ENCODE measurements at places on chromosomes 7 and 10.

DNA sequence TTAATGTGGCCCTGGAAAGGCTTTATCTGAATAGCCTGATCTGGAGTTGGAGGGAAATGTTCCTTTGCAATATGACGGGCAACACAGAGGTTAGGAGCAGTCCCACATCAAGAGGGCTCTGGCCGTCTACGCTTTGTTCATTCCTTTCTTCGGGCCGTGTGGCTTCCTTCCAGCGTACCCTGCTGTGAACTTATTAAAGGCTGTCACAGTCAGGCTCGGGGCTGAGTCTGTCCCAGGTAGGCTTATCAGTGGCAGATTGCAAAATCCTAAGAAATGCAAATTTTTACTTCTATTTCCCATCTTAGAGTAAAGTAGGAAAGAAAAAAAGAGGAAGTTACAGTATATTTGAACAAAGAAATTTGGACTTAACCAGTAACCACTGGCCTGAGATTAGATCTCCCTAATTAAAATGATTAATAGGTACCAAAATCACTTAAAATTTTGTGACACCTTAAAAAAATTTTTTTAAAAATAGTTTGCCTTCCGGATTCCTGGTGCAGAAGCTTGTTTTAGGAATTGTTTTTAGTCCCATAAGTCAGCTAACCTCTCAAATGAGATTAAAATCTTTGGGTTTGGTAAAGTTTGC lies 453.1 kb upstream of the MKI67 start:
- no peak for DNase-seq

- no peak for DNase-seq
These were observed 1112.3 kb downstream of the GATA3 start for GRCh38 chr10:9166770-9167169.

GRCh38 chr7:149715476-149715875 lies 57.9 kb downstream of the ZNF467 start:
- DNase-seq = no peak

- DNase-seq = no peak
These were observed 350.3 kb upstream of the POT1 start for GRCh38 chr7:125279961-125280360.

GRCh38 chr7:120091807-120092206 lies 181.2 kb upstream of the KCND2 start:
- DNase-seq = no peak

- no peak for DNase-seq
These were observed 40.6 kb upstream of the AGBL3 start for GRCh38 chr7:134945691-134946090.

DNA sequence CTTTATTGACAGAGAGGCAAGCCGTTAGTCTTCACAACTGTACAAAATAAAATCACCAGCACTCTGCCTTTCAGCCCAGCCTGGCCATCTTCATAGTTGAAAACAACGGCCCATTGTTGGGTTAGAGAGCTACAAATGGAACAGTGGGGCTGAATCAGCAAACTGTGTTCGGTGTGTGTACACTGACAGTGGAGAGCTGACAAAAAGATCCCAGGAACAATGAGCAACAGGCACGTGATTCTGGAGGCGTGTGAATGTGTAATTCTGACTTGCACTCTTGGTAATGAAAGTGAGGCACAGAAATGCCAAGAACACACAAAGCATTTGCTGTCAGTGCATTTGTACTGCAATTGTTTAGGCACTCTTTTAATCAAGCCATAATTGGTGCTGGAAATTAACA lies 303.7 kb downstream of the WDR11 start:
- DNase-seq = no peak

GRCh38 chr7:36062154-36062815 lies 90.8 kb upstream of the EEPD1 start:
- no peak for DNase-seq

GRCh38 chr7:133398506-133398905 lies 145.6 kb downstream of the EXOC4 start:
- no peak for DNase-seq

DNA sequence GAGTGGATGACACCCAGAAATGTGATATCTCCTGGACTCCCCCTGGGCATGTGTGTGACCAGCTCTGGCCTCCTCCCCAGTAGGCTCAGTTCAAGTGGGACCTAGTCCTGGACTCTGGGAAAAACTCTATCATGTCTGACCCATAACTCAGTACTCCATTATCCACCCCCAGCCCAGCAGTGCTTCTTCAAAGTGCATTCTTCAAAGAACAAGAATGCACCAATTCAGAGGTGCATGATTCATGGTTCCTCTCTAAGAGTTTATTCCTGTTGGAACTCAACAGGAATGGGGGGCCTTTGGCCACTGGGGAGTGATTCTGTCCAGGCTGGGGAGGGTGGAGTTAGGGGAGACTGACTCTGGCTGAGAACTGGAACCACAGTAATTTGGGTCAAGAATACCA lies 173.6 kb upstream of the CXCL12 start:
- no peak for DNase-seq

DNA sequence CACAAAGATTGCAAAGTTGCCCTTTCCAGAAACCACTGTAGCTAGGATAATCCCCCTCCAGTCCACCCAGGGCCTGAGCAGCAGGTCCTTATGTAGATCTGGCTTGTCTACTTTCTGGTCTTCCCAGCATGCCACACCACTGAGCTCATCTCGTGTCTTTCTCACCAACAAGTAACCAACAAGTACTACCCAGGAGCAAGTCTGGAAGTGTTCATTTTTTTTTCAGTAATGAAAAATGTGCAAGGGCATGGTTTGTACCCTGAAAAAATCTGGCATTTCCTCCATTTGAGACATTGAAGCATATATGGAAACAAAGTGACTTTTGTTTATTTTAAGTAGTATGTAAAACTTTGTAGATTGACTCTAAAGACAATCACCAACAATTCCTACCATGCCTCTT lies 120.8 kb downstream of the INHBA start:
- DNase-seq = no peak

DNA sequence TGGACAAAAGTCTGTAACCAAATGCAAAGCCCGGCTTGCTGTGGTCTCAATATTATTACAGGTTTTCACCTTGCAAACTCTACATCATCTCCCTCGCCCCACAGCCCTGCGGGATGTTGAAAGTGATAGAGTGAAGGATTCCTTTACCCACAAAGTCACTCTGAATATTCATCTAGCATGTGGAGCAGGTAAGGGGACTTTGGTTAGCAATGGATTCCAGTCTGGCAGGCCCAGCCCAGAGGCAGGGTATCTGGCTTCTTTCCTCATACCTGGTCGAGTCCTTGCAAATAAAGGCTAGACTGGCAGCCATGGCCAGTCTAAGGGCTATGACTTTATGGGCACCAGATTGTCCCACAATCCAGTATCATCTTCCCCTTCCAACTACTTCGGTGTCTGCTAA lies 3.2 kb downstream of the TAS2R40 start:
- no peak for DNase-seq

DNA sequence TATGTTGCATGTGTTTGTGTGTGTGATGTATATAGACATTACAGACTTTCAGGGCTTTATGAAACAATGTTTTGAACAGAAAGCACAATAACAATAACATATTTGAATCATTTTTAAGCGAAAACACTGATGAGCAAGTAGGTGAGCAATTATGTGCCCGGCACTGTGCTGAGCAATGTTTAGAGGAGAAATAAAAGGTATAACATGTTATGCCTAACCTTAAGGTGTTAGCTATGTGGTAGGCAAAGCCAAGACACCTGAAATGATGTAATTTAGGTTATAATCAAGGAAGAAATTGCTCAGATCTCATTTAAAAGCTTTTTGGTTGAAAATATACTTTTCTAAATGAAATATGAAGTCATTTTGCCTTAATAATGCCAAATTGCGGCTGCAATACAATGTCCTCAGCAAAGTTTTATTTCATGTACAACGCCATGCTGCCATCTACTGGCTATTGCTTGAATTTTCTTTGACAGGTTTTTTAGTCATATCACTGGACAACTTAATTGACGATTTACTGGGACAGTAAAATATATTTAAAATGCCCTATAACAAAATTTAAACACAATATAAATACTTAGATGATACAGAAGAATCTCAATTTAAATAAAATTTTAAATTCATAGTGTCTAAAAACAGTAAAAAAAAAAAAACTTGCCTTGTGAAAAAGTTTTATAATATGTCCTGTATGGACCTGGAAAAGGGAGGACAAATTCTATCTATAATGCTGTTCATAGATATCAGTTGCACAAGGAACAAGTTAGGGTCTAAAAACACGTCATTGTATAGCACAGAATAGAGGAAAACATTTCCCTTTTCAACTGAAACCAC lies 131.1 kb upstream of the CDK1 start:
- peak; percentile 46 for DNase-seq

DNA sequence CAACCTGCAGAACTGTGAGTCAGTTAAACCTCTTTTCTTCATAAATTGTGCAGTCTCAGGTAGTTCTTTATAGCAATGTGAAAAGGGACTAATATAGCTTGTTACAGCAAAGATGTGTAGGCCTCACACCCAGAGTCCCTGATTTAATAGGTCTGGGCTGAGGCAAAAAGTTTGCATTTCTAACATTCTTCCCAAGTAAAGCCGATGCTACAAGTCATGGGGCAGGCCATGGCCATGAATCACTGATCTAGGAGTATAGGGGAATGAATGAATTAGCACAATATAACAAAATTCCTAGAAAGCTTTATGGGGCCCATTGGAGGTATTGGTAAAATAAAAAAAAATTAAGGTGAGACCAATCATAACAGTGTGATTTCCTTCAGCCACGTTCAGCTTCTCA lies 11.5 kb upstream of the AASS start:
- DNase-seq = no peak

- no peak for DNase-seq
These were observed 21.0 kb downstream of the IL15RA start for GRCh38 chr10:5956146-5956936.

GRCh38 chr7:77409739-77410547 lies 6.2 kb downstream of the GSAP start:
- no peak for DNase-seq

DNA sequence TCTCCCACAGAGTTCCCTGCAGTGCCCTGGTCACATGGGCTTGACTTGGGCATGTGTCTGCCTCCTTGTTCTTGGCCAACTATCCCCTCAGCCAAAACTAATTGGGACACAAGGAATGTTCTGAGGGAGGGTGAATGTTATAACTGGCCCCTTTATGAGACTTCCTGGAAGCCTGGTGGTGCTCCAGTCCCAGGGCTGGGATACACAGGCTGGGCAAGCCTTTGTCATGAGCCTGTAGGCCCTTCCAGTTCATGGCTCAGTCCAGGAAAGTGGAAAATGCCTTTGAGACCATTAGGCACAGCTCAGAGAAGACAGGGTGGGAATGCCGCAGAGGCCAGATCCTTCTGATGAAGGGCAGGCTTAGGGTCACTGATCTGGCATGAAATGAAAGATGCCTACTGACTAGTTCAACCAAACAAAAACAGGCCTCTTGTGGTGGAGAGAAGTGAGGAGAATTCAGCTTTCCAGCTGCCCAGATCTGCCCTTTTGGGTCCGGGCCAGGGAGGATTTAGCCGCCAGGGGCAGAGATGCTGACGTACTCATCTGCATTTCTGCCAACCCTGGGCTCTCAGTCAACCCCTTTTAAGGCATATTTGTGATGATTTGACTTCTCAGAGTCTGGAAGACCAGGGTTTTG lies 961.5 kb downstream of the KCNMA1 start:
- no peak for DNase-seq

GRCh38 chr7:67928141-67928540 lies 931.5 kb downstream of the TYW1 start:
- DNase-seq = no peak

DNA sequence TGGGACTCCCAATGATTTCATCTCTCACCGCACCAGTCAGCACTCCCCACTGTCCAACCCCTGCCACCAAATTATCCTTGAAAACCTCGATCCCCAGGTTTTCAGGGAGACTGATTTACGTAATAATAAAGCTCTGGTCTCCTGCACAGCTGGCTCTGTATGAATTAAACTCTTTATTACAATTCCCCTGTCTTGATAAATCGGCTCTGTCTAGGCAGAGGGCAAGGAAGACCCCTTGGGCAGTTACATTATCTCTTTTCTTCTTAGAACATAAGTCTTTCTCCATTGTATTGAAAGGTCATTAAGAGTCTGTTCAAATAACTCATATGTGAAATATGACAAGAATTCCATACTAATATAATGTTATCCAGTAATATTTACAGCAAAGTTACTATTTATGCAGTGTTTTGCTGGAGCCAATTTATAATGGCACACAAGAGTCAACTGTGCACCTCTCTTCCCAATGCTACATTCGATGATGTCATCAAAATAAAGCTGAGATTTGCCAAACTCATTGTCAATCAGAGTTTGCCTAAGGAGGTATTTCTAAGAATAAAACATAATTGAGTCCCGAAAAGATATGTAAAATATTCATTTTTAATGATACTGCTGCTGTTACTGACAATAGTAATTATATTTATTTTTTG lies 1297.2 kb upstream of the LRRTM3 start:
- no peak for DNase-seq

GRCh38 chr10:102434394-102435132 lies 2.2 kb upstream of the CUEDC2 start:
- DNase-seq = peak; percentile 30

- DNase-seq = no peak
These were observed 287.2 kb downstream of the HGF start for GRCh38 chr7:81482600-81483186.

DNA sequence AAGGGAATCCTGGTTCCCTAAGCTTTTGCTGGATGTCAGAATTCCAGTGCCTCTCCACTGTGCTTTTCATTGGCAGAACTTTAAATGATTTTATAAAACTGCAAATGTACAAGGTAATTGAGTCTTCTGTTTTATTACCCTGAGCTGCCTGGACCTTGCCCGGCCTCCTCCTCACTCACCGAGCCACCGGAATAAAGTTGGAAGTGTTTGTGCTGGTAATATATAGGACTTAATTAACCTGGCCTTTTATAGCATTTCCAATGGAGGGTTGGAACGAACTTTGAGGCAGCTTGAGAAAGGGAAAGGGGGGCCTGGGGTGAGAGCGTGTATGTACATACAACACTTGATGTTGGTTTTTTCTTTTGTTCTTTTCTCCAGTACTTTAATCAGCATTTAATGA lies 43.4 kb downstream of the ZNF503 start:
- no peak for DNase-seq

GRCh38 chr7:157358753-157359096 lies 21.9 kb downstream of the DNAJB6 start:
- no peak for DNase-seq

- no peak for DNase-seq
These were observed 1156.7 kb downstream of the GATA3 start for GRCh38 chr10:9211228-9211627.

GRCh38 chr7:35037211-35037525 lies at the start of gene DPY19L1:
Gene DPY19L1, minus strand, starts transcription at chr7:35037485. Its CDS starts 91 bp downstream, at chr7:35037394.
- no peak for DNase-seq

- no peak for DNase-seq
These were observed 29.7 kb upstream of the OCM start for GRCh38 chr7:5850944-5851343.

- DNase-seq = no peak
These were observed 162.8 kb downstream of the NRF1 start for GRCh38 chr7:129774359-129774758.

DNA sequence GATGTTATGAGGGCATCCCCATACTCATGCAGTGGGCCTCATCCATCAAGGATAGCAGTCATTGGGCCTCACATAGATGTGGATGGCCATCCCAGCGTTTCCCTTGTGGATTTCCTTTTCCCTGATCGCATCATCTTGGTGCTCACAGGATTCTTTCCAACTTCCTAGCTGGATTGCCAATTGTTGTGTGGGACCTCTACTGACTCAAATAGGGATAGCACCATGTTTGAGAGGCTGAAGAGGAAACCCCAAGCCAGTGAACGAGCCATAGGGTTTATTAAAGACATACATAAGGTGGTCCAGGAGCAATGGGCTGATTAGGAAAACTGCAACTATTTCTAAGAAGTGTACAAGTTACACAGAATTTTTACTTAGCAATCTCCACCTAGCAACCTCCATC lies 21.8 kb downstream of the ASZ1 start:
- no peak for DNase-seq

Data from activated CD8-positive, alpha-beta T cell treated with anti-CD3 and anti-CD28 coated beads for 36 hours (primary cell).